SK-N-SH (cell line): ENCODE measurements at places on chromosomes 16 and 17. TPM values are rescaled to one million over a fixed set of nuclear protein-coding genes. Genes with fewer than 3 reads are reported as not detected.

The CCDC200 gene
- not detected in 2 replicates for polyA plus RNA-seq

The CACNG5 gene
- polyA plus RNA-seq = 0.10 and 0.23 TPM in 2 replicates

The ARL16 gene
- 148 and 166 TPM in 2 replicates for polyA plus RNA-seq

The KCNAB3 gene
- polyA plus RNA-seq = 4.4 and 5.1 TPM in 2 replicates

GRCh38 chr17:48928876-48929811, 15.5 kb downstream of the SNF8 start:
- DNase-seq = no peak
- no peaks in the 10 kb centered on the region for H3K27me3 ChIP-seq
- H3K4me3 ChIP-seq = no peak overlapping the region
- H3K27ac ChIP-seq = peak overlapping the region; percentile 3; the same call in 1 of the 2 replicates

GRCh38 chr16:11658896-11659708, 9.2 kb upstream of the SNN start:
- H3K27ac ChIP-seq = no peak overlapping the region
- no peak overlapping the region for H3K4me3 ChIP-seq
- no peaks in the 10 kb centered on the region for H3K27me3 ChIP-seq
- H3K4me1 ChIP-seq = no peaks in the 10 kb centered on the region; the same call in 1 of the 2 replicates
- H3K36me3 ChIP-seq = no peaks in the 10 kb centered on the region
- DNase-seq = no peak

DNA sequence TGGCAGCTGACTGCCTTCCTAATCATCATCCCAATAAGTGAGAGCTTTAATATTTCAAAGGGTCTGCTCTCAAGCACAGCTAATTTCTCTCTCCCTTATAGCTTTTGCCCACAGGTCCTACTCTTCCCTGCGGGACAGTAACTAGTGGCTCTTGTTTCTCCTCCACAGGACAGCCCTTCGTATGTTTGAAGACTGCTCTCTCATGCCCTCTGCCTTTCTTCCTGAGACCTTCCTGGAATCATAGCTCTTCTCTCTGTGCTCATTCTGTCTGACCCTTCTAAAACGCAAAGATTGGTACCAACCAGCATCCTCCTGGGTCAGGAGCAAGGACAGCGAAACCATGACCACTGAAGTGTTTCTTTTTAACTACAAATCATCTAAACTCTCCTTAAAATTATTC, 168.9 kb downstream of the GRIN2A start:
- no peaks in the 10 kb centered on the region for H3K36me3 ChIP-seq
- no peak overlapping the region for H3K27ac ChIP-seq
- H3K4me1 ChIP-seq = no peaks in the 10 kb centered on the region; the same call in 1 of the 2 replicates
- no peak overlapping the region for H3K4me3 ChIP-seq
- no peaks in the 10 kb centered on the region for H3K27me3 ChIP-seq

GRCh38 chr17:13575922-13576419, 25.8 kb downstream of the HS3ST3A1 start:
- H3K27me3 ChIP-seq = no peaks in the 10 kb centered on the region
- no peak overlapping the region for H3K27ac ChIP-seq
- no peak for DNase-seq
- H3K4me3 ChIP-seq = no peak overlapping the region
- no peaks in the 10 kb centered on the region for H3K36me3 ChIP-seq

DNA sequence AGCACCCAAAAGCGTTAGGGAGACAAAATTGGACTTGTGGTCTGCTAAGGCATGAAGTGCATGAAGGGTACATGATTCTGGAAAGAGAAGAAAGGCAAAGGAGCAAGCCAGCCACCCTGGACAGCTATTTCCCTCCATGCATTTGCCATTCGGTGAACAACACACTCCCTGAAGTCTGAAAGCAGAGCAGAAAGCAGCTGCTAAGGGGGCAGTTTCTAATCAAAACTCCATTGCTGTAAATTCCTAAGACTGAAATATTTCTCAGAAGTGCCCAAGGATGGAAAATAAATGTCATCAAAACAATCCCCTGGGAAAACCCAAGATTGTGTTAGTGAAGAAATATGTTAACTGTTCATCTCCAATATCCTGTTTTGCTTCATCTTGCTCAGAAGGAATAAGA, 44.3 kb downstream of the PMP22 start:
- H3K4me1 ChIP-seq = no peaks in the 10 kb centered on the region; the same call in 1 of the 2 replicates
- no peak for DNase-seq
- H3K36me3 ChIP-seq = no peaks in the 10 kb centered on the region
- H3K4me3 ChIP-seq = no peak overlapping the region

DNA sequence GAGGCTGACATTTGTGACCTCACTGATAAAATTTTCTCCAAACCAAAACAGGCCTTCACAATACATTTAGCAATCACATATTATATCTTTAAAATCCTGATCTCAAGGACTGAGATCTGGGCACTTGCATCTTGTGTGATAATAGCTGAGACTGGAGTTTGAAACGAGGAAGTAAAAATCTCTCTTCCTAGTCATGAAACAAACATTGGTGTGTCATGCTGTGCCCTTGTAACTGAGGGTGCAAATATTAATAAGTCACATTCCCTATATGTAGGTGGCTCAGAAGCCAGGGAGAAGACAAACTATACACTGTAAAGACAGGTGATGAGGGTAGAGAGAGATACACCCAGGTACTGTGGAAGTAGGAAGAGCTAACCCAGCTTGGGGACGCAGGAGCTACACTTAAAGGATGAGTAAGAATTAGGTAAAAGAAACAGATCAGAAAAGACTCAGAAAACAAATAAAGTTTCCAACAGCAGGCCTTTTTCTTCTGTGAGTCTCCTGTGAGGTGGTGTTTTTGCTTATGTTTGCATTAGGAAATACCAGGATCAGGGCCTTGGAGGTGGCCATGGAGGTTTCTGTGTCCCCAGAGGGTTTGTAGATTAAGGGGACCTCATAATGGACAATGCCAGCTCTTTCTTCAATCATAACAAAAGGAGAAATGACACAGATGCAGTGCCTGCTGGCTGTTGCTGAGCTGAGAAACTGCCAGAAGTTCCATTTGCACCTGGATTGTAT, 335.7 kb downstream of the GRIN2A start:
- H3K27ac ChIP-seq = no peak overlapping the region
- no peak overlapping the region for H3K4me3 ChIP-seq
- no peaks in the 10 kb centered on the region for H3K36me3 ChIP-seq
- H3K27me3 ChIP-seq = no peaks in the 10 kb centered on the region
- H3K4me1 ChIP-seq = no peaks in the 10 kb centered on the region

DNA sequence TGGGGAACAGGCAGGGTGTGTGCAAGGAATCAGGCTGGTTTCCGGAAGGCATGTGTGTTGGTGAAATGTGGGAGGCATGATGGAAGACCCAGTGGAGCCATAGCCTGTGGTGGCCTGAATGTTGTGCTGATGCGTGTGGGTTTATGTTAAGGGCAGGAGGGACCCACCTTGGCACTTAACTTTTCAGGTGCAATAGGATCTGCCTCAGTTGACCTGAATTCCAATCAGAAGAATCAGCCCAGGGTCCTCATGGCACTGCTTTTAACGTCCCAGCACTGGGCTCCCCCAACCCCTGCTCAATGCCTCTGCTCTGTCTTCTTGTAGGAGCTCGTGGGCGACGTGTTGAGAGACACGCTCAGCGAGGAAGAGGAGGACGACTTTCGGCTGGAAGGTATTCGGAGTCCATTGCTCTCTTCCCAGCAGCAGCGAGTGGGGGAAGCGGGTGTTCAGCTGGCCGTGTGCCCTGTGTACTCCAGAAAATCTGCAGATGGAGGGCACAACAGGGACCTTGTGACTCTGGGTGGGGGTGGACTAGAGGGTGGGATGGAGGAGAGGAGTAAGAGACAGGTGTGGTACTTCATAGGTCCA, 59.9 kb downstream of the NKD1 start:
- no peaks in the 10 kb centered on the region for H3K4me1 ChIP-seq
- H3K27ac ChIP-seq = no peak overlapping the region

- peaks cover 21% of the 10 kb centered on the region; the same call in 1 of the 2 replicates for H3K36me3 ChIP-seq
- H3K4me3 ChIP-seq = no peak overlapping the region
- no peaks in the 10 kb centered on the region for H3K27me3 ChIP-seq
- no peak for DNase-seq
Observed at GRCh38 chr16:16084874-16085273, 135.5 kb downstream of the ABCC1 start.

- H3K36me3 ChIP-seq = no peaks in the 10 kb centered on the region
- DNase-seq = no peak
- no peak overlapping the region for H3K4me3 ChIP-seq
- no peak overlapping the region for H3K27ac ChIP-seq
- no peaks in the 10 kb centered on the region for H3K27me3 ChIP-seq
Observed at GRCh38 chr16:77290451-77291115, 91.4 kb downstream of the SYCE1L start.

DNA sequence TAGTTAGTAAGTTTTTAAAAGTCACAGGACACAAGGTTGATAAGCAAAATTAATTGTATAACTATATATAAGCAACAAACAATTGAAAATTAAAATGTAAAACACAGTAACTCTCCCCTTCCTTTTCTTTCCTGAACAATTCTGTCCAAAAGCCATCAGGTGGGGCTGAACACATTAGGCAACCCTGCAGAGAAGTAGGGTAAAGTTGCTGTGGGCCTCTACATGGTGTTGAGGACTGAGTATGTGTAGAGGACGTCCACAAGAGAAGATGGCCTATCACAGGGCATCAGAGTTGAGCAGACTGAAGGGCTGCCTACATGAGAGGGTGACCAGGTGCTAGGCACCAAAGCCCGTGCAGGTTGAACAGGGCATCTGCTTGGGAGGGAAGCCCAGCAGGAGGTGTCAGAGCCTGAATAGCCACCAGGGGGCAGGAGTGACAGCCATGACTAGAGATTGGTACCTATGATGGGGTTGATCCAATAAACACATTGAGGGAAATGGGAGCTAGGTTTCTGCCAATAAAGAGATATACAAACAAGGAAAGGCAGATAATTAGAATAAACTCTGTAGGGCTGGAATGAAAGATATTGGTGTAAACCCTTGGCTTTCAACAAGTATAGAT, 415.1 kb downstream of the NPIPA8 start:
- H3K4me3 ChIP-seq = no peak overlapping the region; the same call in 1 of the 2 replicates
- H3K27me3 ChIP-seq = no peaks in the 10 kb centered on the region
- H3K36me3 ChIP-seq = no peaks in the 10 kb centered on the region
- DNase-seq = peak; percentile 6

GRCh38 chr17:79547586-79547985, 63.3 kb downstream of the RBFOX3 start:
- H3K27me3 ChIP-seq = peaks cover 8% of the 10 kb centered on the region; the same call in 1 of the 2 replicates
- H3K4me3 ChIP-seq = no peak overlapping the region
- H3K36me3 ChIP-seq = no peaks in the 10 kb centered on the region
- no peak for DNase-seq
- H3K27ac ChIP-seq = no peak overlapping the region
- no peaks in the 10 kb centered on the region for H3K4me1 ChIP-seq

GRCh38 chr16:28985211-28986041, 574 bp downstream of the LAT start:
- H3K36me3 ChIP-seq = peaks cover 28% of the 10 kb centered on the region
- H3K4me1 ChIP-seq = no peaks in the 10 kb centered on the region
- H3K27me3 ChIP-seq = no peaks in the 10 kb centered on the region
- no peak overlapping the region for H3K27ac ChIP-seq
- H3K4me3 ChIP-seq = no peak overlapping the region

- no peaks in the 10 kb centered on the region for H3K4me1 ChIP-seq
- H3K27ac ChIP-seq = no peak overlapping the region
- no peaks in the 10 kb centered on the region for H3K27me3 ChIP-seq
- H3K36me3 ChIP-seq = no peaks in the 10 kb centered on the region
- no peak overlapping the region for H3K4me3 ChIP-seq
Observed at GRCh38 chr16:51271156-51271701, 120.2 kb upstream of the SALL1 start.
